ENCODE measurements at places on chromosomes 16 and 17. TPM values are rescaled to one million over a fixed set of nuclear protein-coding genes. Genes with fewer than 3 reads are reported as not detected.

RHBDL1 gene
- total RNA-seq = 1.6 TPM

TBC1D26 gene
- total RNA-seq = 4.4 TPM

PRR35 gene
- total RNA-seq = not detected

KRTAP1-5 gene
- not detected for total RNA-seq

FOXN1 gene
- not detected for total RNA-seq

AOC3 gene
- 0.31 TPM for total RNA-seq

ASB16 gene
- total RNA-seq = not detected

KRT28 gene
- total RNA-seq = not detected

FKBP10 gene
- 12.5 TPM for total RNA-seq

Measured in parietal lobe (tissue), 2 donors.